ENCODE measurements at places on chromosomes 1 and 21.

- no peak for DNase-seq
These were observed 14.5 kb downstream of the CFAP74 start for GRCh38 chr1:1989102-1989542.

DNA sequence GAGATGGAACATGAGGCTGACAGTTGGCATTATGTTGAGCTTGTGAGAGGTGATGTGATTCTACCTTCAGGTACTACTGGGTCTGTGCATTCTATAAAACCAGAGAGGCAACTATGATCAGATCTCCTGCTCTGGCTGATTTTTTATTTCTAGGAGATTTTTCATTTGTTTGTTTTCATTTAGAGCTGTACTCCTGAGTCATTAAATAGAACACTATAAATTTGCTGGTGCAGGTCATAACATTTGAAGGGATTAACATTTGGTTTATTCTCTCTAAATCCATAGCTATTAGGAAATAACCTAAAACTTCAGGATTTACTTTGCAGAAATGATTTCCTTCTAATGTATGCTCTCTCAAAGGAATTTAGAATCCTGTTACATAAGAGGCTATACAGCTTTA is 42.9 kb downstream of the MAGI3 start:
- DNase-seq, result no peak

- DNase-seq, result no peak
These were observed 124.2 kb downstream of the RUNX1 start for GRCh38 chr21:34924771-34925419.

- no peak for DNase-seq
These were observed 5.1 kb upstream of the SLAMF7 start for GRCh38 chr1:160733898-160734297.

- no peak for DNase-seq
These were observed 2.4 kb downstream of the PGLYRP4 start for GRCh38 chr1:153346077-153346723.

DNA sequence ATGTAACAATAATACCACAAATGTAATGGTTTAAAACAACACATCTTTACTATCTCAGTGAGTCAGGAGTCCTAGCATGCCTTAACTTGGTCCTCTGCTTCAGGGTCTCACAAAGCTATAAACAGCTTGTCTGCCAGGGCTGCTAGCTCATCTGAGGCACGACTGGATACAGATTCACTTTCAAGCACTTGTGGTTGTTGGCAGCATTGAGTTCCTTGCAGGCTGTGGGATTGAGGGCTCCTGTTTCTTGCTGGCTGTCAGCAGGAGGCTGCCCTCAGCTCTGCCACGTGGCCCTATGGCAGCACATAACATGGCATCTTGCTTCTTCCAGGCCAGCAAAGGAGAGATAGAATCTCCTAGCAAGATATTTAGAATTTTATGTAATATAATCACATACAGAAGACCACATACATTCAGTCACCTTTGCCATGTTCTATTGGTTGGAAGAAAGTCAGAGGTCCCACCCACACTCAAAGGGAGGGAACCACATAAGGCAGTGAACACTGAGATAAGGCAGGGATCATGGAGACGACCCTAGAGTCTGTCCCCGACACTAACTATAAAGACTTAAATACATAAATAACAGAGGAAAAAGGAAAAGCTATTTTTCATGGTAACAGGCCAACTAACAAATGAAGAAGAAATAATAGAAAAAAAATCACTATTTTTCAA is 18.9 kb upstream of the IPP start:
- DNase-seq, result no peak

DNA sequence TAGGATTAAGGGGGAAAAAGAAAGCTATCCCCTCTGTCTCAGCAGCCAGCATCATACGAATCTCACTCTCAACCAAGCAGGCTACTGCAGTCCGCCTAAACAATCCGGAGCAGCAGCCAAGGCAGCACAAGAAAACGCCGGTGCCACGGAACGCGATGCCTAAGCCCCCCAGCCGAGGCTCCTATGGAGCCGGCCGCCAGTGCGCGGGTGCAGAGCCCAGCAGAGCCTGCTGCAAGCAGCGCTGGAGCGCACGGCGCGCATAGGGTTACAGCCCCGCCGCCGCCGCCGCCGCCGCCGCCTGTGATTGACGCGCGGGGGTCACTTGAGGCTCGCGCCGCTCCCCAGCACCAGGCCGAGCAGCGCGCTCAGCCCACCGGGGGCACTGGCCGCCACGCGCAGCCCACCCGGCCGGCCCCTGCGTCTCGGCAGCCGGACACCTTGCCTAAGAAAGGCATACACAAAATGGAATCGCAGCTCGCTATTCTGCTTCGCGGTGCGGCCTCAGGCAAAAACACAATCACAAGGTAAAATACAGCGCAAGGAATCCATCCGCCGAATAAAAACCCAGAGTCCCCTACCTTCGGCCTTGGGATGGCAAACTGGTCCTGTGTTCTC is 780 bp downstream of the HIVEP3 start:
- no peak for DNase-seq

DNA sequence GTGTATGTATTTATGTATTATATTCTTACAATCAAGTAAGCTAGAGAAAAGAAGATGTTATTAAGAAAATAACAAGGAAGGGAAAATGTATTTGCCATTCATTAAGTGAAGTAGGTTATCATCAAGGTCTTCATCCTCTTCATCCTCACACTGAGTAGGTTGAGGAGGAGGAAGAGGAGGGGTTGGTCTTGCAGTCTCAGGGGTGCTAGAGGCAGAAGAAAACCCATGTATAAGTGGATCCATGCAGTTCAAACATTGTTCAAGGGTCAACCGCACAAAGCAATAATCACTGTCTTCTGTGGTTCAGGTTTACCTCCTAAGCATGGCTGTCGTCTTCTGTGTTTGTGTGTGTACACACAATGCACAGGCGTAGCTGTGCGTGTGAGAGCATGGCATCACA is 16.9 kb downstream of the URB2 start:
- no peak for DNase-seq

- no peak for DNase-seq
These were observed 694 bp downstream of the ZBTB7B start for GRCh38 chr1:155003227-155003765.

DNA sequence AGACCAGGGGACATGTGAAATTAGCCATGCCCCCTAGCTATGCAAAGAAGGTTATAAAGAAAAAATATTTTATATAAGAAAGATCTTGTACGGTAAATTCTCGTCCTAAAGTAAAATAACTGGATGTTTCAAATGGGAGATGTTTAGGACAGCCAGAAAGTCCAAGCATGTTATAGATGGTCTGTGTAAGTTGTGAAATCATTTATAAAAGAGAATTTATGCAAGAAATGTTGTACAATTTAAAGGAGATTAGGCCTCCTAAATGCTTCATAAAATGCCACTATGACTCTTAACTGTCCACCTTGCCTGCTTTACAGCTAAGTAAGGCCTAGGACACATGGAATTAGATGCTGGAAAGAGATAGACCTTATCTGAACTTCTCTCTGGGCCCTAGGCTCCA is 118.1 kb upstream of the POGK start:
- DNase-seq, result no peak

DNA sequence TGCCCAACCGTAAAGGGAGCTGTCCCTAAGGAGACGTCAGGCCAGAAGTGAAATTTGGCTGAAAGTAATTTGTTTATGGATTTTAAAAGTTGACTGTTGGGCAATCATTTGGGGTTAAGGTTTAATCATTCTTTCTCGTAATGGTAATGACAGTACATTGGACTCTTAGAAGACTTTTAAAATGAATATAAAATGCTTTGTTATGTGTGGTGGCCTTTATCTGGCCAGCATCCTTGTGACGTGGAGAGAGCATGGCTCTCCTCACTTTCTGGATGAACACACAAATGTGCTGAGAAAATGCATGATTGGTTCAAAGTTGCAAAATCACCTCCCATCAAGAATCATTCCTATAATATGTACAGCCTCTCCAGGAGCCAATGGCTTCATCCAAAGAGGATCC is 160.2 kb downstream of the DHRS3 start:
- DNase-seq, result no peak

DNA sequence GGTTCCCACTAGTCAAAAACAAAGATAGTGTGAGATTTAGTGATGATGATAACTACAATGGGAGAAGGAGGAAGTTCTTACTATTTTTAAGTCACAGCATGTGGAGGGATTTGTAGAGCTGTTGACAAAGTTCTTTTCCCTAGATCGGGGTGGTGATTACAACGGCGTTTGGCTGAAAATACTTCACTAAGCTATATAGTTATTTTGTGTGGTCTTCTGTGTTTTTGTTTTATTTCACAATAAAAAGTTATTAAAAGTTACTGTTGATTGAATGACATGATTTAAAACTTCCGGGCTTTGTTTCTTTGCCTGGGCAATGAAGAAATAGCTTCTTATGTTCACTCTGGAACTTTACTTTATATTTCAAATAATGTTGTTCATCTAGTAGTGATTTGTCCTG is 47.3 kb upstream of the SSX2IP start:
- no peak for DNase-seq

DNA sequence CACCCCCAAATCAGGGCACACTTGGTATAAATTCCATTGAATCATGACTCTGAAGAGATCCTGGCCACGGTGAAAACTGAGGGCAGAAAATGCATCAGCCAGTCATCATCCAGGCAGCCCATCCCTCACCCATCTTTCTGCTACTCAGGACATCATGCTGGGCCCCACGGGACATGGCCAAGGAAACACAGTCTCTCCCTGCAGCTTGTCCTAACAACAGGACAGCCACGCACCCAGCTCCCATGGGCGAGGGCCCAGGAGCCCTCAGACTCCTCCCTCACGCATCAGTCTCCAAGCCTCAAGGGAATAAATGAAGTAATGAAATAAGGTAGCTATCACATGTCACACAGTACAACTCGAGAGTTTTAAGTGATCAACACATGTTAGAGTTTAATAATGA is 37.8 kb downstream of the ELK4 start:
- DNase-seq, result no peak

DNA sequence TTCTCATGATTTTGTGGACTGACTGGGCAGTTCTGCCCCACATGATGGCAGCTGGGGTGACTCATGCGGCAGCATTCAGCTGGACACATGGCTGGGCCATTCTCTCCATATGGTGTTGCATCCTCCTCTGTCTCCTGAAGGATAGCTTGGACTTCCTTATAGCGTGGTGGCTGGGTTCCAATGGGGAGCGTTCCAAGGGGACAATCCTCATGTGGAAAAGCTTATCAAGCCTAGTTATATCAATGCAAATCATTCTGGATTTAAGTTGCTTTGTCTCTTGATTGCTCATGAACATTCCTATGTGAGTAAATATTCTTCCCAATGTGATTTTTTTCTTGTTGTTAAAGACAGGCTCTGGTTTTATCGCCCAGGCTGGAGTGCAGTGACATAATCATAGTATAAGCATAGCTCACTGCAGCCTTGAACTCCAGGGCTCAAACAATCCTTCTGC is 13.2 kb upstream of the SLC2A1 start:
- DNase-seq, result no peak

DNA sequence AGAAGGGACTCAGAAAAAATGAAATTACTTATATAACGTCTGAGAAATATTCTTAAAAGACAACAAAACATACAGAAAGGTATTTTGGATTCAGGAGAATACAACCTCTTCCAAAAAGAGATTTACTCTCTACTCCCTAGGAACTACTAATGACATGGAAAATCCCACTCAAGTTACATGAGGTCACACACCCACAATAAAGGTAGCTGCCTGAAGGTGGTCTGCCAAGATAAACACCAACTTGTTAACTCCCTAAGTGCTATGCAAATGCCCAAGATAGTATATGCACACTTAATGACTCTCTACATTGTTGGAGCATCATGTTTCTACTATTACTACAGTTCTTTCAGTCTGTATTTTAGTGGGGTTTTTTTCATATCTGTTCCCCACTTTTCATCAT is 26.5 kb downstream of the RERE start:
- no peak for DNase-seq

DNA sequence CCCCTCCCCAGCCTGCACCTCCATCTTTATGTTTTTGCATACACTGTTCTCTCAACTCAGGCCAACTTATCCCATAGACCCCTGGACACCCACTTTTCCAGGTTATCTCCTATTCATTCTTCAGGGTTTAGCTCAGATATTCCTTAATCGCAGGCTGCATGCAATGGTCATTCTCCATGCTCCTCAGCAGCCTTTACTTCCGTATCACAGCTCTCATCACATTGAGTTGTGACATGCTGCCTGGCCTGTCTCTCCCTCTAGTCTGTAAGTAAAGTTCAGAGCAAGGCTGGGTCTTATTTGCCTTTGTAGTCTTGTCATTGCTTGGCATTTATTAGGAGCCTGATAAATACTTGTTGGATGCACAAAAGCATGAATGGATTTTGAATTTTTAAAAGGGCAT is 6.9 kb downstream of the DNAJC6 start:
- DNase-seq, result no peak

GRCh38 chr1:209106237-209106741 is 477.2 kb upstream of the CAMK1G start:
- no peak for DNase-seq

DNA sequence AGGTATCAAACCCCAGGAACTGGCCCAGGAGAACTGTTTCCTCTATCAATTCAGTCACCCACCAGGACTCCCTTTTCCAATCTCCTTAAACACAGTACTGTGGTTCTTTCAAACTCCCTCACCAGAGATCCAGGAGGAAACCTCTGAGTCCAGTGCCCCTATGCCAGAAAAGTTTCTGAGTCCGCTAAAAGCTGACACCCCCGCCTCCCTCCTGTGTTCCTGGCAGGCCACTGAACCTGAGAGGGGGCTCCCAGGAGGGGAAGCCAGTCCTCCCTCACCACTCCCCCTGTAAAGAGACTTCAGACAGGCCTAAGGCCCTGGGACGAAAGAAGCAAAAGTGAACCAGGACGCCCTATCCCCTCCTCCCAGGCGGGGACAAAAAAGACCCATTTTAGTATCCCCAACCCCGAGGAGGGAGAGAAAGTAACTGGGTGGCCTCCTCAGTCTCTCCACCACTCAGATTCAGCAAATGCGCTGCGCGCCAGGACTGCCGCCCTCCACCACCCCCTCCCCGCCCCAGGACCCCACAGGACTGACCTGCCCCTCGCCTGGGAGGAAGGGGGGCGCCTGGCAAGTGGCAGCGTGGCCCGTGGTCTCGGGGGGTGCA is 624 bp downstream of the SLC41A1 start:
- DNase-seq, result no peak

GRCh38 chr1:240138867-240139266 is 47.2 kb downstream of the FMN2 start:
- DNase-seq, result no peak

- no peak for DNase-seq
These were observed 26.4 kb downstream of the KRTAP10-1 start for GRCh38 chr21:44513389-44514217.

GRCh38 chr1:26582836-26583460 is 53.4 kb downstream of the RPS6KA1 start:
- peak; percentile 47 for DNase-seq

DNA sequence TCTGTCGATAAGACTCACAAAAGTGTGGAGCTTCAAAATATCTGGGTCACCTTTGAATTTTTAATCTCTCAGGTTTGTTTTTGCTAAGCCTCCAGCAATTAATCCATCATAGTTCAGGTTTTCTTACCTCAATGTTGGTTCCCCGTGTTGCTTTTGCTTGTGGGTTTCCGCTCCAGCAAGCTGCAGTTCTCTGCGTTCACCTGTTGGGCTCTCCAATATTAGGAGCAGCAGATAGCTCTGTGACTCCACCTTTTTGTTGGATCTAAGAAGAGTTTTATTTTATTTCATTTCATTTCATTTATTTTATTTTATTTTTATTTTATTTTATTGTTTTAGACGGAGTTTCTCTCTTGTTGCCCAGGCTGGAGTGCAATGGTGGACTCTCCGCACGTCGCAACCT is 335.5 kb downstream of the COL11A1 start:
- no peak for DNase-seq

Data from stimulated activated CD4-positive, alpha-beta T cell treated with anti-CD3 and anti-CD28 coated beads, Interleukin-1b, Interleukin-23, amount 100 ng/mL, for 1 hour (primary cell).